Lung (tissue), 17 donors: ENCODE measurements at places on chromosomes 3 and 15. TPM values are rescaled to one million over a fixed set of nuclear protein-coding genes. Genes with fewer than 3 reads are reported as not detected.

The MYL3 gene
- 1.9 TPM for polyA plus RNA-seq

The SLC24A5 gene
- 0.10 TPM for polyA plus RNA-seq

The NEDD4 gene
- polyA plus RNA-seq: 3.5 TPM

The SERINC4 gene
- polyA plus RNA-seq: 0.46 TPM

The SLC35G2 gene
- 6.6 TPM for polyA plus RNA-seq
